ACHN (cell line): ENCODE measurements at places on chromosomes 6 and 20.

- DNase-seq: no peak
Observed at GRCh38 chr6:35224720-35225119, 11.0 kb downstream of the SCUBE3 start.

DNA sequence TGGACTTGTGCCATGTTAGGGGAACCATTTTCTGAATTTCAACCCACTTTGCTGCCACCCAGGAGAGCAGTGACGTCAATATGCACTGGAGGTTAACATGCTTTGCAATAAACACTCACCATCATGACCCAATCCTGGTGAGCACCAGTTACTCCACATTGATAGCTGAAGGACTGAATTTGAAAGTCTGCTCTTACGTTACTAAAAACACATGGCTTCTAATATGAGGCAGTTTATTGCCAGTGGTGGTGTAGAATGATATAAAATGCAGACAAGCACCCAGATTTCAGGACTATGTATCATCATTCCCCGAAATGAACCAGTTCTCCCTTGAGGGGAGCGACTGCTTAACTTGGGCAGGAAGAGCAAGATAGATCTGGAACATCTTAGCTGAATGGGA, 23.8 kb downstream of the RFPL4B start:
- DNase-seq: no peak

- no peak for DNase-seq
Observed at GRCh38 chr6:6460416-6460815, 128.1 kb upstream of the LY86 start.

DNA sequence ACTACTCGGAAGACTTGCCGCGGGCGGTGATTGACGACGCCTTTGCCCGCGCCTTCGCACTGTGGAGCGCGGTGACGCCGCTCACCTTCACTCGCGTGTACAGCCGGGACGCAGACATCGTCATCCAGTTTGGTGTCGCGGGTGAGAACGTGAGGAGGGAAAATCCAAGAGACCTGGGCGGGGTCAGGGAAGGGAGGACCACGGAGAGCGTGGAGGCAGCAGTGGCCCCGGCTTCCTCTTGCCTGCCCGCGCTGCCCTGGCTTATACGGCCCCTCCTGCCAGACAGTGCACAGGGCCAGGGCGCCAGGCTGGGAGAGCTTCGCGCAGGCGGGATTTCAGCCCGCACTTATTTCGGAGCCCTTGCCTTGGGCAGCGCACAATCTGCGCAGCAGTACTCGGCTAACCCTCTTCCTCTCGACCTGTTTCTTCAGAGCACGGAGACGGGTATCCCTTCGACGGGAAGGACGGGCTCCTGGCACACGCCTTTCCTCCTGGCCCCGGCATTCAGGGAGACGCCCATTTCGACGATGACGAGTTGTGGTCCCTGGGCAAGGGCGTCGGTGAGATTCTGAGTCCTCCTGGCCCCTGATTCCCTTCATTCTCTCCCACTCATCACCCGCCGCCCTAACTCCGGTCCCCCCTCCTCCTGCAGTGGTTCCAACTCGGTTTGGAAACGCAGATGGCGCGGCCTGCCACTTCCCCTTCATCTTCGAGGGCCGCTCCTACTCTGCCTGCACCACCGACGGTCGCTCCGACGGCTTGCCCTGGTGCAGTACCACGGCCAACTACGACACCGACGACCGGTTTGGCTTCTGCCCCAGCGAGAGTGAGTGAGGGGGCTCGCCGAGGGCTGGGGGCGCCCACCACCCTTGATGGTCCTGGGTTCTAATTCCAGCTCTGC, 2.0 kb downstream of the MMP9 start:
- no peak for DNase-seq

- no peak for DNase-seq
Observed at GRCh38 chr6:119090256-119090655, 11.8 kb upstream of the FAM184A start.

GRCh38 chr6:121688974-121689373, 253.5 kb downstream of the GJA1 start:
- DNase-seq: no peak

DNA sequence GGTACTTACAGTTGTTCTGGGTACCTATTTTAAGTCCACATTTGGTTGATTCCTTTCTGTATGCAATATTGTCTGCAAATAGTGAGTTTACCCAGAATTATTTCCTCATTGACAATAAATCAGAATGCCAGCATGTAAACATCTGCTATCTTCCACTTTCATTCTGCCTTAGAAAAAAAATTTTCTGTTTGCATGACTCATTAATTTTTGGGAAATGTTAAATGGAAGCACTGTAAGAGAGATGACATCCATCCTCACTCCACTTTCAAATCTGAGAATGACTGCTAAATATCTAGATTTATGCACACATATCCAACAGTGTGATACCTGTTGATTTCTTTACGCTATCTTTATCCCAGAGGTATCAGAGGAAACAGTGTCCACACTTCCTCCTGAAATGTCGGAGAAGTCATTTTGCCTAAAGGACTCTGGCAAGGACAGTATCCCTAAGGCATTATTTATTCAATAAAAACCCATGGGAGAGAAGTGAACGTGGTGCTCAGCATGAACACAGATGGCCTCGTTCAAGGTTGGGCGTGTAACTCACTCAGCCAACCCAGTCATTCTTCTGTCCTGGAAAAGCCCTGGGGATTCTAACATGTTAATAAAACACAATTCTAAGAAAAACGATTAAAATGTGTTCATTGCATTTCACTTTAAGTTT, 780.9 kb downstream of the QKI start:
- no peak for DNase-seq

- DNase-seq: no peak
Observed at GRCh38 chr6:157774153-157775135, 48.6 kb upstream of the SNX9 start.

DNA sequence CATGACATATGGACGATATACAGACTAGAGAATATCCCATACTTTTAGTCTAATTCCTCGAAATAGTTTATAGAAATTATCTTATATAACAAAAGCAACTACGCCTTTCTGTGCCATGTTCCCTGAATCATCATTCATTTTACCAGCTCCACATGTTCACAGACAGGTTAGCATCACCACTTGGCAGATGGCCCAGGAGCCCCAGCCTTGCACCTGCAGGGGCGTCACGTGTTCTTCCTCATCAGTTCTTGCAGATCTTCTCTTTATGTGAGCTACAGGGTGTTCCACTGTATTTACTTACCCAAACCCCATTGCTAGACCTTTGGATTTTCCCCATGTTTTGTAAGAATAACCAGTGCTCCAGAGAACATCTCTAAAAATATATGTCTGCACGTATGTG, 12.6 kb upstream of the BNIP5 start:
- DNase-seq: no peak

GRCh38 chr6:4355241-4355640, 219.9 kb upstream of the ECI2 start:
- DNase-seq: peak; percentile 47

- no peak for DNase-seq
Observed at GRCh38 chr6:127786109-127786508, 114.7 kb downstream of the THEMIS start.

DNA sequence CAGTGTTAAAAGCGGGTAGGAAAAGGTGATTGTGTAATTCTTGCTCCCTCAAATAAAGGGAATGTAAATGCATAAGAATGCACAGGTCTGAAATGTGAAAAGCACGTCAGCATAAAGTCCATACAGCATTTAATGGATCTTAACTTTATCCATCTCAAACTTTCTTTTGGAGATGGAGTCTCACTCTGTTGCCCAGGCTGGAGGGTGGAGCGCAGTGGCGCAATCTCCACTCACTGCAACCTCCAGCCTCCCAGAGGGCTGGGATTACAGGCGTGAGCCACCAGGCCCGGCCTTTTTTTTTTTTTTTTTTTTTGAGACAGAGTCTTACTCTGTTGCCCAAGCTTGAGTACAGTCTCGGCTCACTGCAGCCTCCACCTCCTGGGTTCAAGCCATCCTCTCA, 33.4 kb downstream of the RNASET2 start:
- no peak for DNase-seq

DNA sequence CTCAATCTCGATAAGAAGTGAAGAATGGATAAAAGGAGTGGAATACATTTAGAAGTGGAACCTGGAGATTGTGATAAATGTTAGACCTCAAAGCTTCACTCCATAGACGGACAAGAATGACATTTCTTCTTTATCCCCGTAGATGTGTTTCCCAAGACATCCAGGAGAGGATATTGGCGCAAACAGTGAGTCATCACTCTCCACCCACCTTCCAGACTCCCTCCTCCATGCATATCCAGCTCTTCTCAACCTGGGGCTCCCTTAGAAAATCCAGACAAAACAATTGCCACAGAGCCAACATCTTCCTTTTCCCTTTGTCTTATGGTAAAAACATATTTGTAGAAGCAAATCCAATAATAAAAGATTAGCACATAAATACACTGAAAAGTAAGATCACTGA, 586.1 kb downstream of the PTPRT start:
- no peak for DNase-seq

DNA sequence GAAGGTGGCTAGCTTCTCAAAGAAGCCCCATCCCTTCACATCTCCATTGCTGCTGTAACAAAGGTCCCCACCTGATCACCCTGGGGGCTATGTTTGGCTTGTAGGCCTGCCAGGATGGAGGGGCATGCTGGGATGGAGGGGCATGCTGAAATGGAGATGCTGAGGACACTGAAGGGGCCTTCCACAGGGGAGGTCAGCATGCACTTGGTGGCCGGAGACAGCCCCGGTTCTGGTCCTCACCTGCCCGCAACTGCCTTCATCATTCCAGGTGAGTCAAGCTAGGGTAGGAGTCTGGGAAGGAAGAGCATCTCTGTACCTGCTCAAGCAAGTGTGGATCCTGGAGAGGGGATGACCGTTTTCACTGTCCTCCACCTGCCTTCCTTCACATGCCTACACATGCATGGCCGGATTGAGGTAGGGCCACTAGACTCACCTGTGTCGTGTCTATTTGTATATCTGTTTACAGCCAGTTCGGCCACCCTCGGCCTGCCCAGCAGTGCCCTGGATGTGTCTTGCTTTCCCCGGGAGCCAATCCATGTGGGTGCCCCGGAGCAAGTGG, 6.0 kb downstream of the L3MBTL1 start:
- no peak for DNase-seq

GRCh38 chr20:47043086-47043485, 148.4 kb downstream of the EYA2 start:
- DNase-seq: no peak

DNA sequence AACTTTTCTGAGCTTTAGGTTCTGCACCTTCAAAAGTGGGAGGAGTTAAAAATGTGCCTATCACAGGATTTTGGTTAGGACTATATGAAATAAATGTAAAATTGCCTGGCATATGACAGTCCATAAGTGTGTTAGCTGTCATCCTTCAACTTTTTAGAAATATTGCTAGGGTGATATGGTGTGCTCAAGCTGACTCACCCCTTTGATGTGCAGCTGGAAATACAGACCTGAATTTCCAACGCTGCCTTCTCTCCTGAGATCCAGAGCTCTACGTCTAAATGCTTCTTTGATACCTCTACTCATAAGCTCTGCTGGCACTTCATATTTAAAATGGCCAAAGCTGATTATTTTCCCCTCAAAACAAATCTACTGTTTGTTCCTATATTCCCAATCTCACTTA, 2.7 kb downstream of the SLC35B3 start:
- DNase-seq: no peak

DNA sequence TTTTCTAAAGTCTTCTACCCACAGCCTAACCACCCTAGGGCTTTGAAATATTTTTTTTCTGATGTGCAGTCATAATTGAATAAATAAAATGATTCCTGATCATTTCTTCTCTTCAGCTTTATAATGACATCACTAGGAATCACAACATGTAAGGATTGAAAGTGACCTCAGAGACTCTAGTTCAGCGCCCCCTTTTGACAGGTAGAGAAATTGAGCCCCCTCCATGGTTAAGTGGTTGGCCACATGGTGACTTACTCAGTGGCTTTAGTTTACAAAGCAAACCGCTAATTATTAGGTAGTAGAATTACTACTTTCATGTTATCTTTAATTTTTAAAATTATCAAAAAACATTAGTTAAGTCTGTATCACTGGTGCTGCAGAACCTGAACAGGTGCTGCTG, 13.3 kb upstream of the SLC2A12 start:
- peak; percentile 38 for DNase-seq
